ENCODE measurements at places on chromosomes 3 and 15. TPM values are rescaled to one million over a fixed set of nuclear protein-coding genes. Genes with fewer than 3 reads are reported as not detected.

Gene SI
- not detected for total RNA-seq

- DNase-seq: no peak
These were observed 58.8 kb downstream of the NPAP1 start for GRCh38 chr15:24734396-24734795.

DNA sequence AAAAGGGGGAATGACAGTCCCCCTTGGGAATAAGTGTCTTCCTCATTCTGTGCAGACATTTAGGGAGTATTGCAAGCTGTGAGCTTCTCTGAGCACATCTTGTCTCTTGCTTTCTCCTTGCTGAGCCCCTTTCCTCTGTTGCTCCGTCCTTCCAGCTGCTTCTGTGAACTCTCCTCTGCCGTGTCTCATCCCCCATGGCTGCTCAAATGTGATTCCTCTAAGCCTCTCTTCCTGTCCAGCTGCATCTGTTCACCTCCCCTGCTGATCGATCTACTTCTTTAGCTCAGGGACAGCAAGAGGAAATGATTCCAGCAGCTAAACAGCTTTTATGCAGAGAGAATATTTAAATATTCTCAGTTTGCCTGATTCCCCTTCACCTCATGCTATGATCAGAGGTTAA lies 328.0 kb upstream of the DNAJC19 start:
- no peak for DNase-seq

GRCh38 chr3:107690522-107691138 lies 167.9 kb downstream of the BBX start:
- DNase-seq: peak; percentile 59

DNA sequence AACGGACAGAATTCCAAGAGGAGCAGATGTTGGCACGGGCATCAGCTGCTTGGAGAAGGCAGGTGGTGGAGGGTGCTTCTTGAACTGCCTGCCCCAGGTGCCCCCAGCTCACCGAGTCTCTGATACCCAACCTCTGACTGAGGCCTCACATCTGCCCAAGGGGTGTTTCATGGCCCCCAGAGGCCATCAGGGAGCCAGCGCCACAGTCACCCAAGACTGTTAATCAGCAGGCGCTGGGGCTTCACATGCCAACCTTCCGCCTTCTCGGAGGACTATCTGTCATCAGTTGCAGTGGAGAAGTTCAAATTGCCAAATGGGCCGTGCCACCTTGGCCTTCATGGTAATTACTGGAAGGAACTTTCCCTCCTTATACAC lies 61.9 kb upstream of the SLC6A1 start:
- no peak for DNase-seq

DNA sequence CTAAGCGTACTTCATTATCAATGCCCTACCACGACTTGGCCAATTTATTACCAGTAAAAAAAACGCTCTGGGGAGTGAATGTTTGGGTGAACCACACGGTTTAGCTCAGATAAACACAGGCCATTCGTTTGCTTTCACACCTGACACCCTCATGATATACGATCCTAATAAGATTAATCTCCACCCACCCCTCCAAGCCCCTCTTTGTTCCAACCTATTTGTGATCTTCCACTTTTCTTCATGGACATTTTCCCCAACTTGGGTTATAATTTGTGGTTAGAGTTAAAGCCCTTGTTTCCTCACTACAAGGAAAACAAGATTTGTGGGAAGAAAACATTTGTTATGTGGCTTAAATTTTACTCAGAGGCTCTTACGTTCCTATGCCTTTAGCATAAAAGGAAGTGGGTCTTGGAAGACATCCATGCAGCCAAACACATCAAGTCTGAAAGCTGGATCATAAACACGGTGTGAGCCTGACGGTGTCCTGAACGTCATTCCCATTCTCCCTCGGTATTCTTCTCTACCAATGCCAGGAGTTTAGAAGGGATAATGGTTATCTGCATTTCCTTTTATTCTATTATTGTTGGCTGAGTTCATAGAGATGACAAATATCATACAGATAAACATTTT lies 518.9 kb downstream of the NR2F2 start:
- DNase-seq: no peak

GRCh38 chr3:197550489-197550888 lies 5.3 kb downstream of the BDH1 start:
- no peak for DNase-seq

DNA sequence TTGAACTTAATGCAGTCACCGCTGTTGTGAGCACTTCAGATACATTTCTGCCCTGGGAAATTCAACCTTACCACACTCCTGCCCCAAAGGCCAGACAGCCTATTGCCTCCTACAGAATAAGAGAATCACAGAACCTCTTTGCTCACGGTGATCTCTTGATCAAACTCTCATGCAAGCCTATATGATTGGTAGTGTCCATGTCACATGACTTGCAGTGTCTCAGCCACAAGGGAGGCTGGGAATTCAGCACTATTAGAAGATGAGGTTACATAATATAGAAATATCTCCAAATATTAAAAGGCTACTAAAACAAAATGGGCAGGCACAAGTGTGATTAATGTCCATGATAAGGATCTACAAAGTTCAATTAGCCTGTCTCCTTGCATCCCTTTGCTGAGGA lies 3.8 kb upstream of the PCOLCE2 start:
- no peak for DNase-seq

DNA sequence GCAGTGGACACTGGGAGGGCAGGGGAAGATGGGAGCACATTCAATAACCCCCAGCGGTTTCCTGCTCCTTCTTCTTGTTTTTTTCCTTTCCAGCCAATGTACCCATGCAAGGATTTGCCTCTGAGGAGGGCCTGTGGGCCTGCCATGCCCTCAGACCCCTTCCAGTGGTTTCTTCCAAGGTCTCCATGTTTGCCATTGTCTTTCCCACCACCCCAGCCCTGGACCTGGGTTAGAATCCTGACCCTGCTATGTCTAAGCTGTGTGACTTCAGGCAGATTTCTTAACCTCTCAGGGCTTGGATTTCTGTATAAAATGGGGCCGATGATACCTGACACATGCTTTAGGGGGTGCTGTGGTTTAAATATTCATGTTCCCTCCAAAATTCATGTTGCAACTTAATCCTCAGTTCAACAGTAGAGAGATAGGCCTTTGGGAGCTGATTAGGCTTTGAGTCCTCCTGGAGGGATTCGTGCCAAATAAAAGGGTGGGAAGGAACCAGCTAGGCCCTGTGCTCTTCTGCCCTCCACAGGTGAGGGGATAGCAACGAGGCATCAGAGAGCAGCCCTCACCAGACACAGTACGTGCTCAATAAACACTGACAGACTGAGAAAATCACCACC lies 46.3 kb upstream of the FLNB start:
- DNase-seq: no peak

DNA sequence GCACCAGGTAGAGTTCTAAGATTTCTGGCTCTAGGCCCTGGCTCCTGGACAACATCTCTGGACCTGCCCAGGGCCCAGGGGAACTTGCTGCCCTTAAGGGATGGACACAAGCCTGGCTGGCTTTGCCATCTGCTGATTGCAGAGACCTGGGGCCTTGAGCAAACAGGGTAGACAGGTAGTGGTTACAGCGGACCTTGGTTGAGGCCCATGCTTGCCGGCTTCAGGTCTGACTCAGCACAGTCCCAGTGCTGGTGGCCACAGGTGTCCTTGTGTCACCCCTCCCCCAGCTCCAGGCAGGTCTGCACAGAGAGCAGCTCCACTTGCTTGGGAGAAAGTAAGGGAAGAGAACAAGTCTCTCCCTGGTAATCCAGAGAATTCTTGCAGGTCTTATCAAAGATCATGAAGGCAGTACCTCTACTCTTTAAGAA lies 15.9 kb upstream of the ACTL6A start:
- DNase-seq: no peak

Data from cardiac muscle cell (in vitro differentiated cells and primary cell).